Kidney capillary endothelial cell (primary cell): ENCODE measurements at places on chromosomes 16 and 17.

GRCh38 chr17:6642592-6642991 is 1.7 kb downstream of the TXNDC17 start:
- DNase-seq, result no peak

GRCh38 chr17:36590082-36590481 is 1.6 kb upstream of the DHRS11 start:
- DNase-seq, result no peak

DNA sequence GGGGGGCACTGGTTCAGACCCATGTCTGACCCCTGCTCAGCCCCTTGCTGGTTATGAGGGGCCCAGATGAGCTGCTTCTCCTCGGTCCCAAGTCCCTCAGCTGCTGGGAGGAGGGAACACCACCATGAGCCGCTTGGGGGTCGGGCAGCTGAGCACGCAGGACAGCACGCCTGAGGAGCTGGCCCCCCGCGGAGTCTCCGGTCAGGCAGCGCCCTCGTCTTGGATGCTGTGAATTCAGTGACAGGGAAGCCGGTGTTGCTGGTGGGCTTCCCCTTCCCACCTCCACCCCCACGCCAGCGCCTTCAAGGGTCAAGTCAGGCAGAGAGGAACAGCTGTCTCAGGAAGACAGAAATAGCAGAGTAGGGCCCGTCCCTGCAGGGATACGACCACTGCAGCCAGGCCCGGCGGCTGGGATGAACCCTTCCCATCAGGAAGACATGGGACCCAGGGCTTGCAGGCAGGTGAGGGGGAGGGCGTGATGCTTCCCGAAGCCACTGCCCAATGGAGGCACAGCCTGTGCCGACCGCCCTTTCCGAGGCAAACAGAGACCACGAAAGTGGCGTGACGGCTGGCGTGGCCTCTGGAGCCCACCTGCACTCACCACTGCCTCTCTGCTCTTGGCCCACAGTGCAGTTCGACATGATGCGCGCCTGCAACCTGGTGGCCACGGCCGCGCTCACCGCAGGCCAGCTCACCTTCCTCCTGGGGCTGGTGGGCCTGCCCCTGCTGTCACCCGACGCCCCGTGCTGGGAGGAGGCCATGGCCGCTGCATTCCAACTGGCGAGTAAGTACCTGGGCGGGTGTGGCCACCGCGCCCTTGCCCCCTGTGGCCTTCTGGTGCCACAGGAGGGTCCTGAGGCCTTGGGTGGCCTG is 8.1 kb downstream of the TMEM204 start:
- DNase-seq, result no peak

DNA sequence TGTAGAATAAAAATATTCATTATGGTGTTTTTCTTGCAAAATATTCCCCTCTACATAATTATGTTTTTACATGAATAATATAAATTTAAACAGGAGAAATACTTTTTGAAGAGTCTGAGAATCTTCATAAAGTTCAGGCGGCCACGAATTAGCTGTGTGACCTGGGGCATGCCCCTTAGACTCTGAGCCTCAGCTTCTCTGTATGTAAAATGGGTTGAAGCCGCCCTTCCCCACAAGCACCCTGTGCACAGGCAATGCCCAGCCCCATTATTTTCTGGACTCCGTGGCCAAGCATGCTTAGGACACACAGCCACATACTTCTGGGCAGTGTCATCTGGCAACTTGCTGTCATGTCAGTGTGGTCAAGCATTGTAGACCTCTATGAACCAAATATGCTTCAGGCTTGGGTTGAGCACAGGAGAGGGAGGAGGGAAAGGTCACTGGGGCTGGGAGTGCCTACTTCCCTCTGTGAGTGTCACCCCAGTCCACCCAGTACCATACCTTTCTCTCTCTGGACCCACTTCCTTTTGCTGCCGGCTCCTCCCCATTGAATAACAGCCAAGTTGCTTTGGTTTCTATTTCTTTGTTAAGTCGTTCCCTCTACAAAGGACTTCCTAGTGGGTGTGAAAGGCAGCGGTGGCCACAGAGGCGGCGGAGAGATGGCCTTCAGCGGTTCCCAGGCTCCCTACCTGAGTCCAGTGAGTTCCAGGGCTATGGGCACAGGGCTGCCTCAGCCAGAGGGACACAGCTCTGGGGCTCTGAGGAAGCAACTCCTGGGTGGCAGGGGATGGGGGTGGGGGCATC is at the start of gene LGALS9:
Gene LGALS9, plus strand, starts transcription at position 582 of the 804 bp plus-strand sequence. Its CDS starts 78 bp downstream, at position 660.
- no peak for DNase-seq

DNA sequence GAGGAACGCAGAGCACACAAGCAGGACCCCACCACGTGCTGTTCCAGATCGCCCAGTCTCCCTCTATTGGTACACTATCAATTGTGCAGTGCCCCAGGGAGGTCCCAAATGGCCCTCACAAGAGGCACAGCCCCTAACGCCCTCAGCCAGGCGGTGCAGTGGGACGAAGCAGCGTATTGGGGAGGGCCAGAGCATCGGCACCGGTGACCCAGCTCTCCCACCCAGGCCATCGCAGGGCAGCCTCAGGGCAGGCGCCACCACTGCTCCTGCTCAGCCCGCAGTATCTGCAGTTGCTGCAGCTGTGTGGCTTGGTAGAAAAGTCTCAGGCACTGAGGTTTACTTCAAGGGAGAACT is 5.9 kb upstream of the FAAP100 start:
- DNase-seq, result no peak

DNA sequence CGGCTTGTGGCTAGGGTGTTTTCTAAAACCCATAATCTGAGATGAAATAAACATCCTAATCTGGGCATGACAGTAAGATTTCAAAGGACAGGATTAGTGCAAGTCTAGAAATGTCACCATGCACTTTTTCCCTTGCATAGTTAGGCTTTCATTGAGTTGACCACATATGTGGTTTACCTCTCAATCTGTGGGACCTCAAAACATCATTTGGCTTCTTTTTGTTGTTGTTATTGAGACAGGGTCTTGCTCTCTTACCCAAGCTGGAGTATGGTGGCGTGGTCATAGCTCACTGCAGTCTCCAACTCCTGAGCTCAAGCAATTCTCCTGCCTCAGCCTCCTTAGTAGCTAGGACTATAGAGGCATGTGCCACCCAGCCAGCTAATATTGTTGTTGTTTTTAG is 197.8 kb downstream of the CEP112 start:
- DNase-seq, result no peak

GRCh38 chr17:48571024-48571818 is 6.9 kb downstream of the HOXB4 start:
- DNase-seq, result no peak

DNA sequence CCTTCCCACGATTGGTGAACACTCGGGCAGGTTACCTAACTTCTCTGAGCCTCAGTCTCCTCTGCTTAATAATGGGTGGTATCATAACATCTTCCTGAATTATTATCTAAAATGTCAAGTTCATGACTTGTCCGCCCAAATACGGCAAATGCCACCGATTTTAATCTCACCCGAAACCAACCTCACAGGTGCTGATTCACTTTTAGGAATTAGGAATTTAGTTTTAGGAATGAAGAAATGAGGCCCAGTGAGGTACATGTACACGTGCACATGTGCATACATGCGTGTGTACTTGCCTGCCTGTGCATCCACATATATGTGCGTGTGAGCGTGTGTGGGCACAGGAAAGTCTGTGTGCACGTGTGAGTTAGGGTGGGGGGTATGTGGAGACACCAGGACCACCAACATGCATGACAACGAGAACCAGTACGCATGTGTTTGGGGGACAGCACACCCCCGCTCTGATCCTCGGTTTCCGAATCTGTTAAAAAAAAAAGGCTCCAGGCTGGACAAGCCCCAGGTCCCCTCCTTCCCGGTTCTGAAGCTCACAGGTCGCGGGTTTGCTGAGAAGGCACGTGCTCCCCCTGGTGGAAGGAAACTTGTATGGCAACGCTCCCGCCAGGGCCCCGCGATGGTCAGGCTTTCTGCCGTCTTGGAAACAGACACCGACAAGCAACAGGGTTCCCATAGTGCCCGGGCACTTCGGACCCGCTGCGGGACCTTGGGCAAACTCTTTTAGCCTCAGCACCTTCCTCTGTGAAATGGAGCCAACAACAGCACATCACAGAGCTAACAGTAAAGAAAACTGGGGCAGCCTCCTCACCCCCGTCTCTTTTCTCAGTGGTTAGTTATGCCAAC is 219.2 kb downstream of the RBFOX3 start:
- peak; percentile 47 for DNase-seq

- no peak for DNase-seq
These were observed 1.4 kb downstream of the AXIN2 start for GRCh38 chr17:65559804-65560627.

DNA sequence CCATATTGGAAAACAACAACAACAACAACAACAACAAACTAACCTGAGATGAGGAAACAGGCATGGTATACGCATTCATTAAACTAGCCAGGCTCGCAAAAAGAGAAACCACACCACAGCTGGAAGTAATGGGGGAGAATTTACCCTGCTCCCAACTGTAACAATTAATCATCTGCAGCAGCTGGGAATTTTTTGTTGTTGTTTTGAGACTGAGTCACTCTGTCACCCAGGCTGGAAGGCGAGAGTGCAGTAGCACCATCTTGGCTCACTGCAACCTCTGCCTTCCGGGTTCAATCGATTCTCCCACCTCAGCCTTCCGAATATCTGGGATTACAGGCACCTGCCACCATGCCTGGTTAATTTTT is 16.3 kb downstream of the PRPSAP1 start:
- DNase-seq, result no peak

GRCh38 chr16:77874347-77874746 is 86.0 kb downstream of the VAT1L start:
- DNase-seq, result no peak

DNA sequence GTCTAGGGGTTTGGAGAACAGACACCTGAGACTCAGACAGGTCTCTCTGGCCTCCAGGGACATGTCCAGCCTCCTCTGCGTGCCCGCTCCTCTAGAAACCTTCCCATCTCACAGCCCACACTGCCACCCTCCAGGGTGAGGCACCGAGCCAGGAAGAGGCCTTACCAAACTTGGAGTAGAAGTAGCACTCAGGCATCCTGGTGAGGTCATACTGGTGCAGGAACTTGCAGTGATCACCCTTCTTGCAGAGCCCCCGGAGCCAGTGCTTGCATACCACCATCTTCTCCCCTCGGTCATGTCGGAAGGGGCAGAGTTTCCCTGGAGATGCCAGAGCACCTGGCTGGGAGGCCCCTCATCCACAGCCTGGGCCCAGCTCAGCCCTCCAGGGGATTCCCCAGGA is 4.2 kb downstream of the CPSF4L start:
- DNase-seq, result no peak

- no peak for DNase-seq
These were observed 9.7 kb upstream of the CLEC18A start for GRCh38 chr16:69941251-69942098.

GRCh38 chr16:28011971-28012445 is 51.5 kb downstream of the GSG1L start:
- DNase-seq, result no peak

GRCh38 chr17:3593384-3593783 is 15.8 kb downstream of the TRPV1 start:
- no peak for DNase-seq

- DNase-seq, result no peak
These were observed 2.9 kb downstream of the GLP2R start for GRCh38 chr17:9828296-9829295.

GRCh38 chr16:55846598-55847346 is 13.9 kb upstream of the CES1 start:
- DNase-seq, result no peak

GRCh38 chr17:18157354-18157985 is 26.2 kb upstream of the ALKBH5 start:
- no peak for DNase-seq

- DNase-seq, result no peak
These were observed 10.0 kb downstream of the C1QTNF1 start for GRCh38 chr17:79033741-79034501.

DNA sequence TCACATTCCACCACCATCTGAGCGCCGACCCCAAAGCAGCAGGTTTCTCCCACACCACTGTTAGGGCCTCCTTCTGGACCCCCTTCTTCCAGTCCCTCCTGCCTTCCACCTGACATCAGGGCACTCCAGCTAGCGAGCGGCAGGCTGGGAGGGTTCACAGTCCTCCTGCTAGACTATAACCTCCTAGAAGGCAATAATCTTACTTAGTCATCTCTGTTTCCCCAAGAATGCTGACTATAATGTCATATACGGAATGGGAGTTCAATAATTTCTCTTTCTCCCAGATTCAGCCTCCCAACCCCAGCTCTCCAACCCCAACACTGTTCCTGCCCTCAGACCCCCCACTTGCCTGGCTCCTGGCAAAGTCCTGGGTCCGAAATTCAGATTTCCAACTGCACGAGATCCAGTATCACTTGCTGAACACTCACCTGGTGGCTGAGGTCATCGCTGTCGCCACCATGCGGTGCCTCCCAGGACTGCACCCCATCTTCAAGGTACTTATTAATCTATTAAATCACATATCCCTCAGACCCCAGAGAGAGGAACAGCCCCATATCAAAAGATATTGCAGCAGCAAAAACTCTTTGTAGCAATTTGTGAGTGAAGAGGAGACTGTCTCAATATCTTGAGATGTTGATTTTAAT is 5.6 kb downstream of the ALOX12 start:
- peak; percentile 45 for DNase-seq

DNA sequence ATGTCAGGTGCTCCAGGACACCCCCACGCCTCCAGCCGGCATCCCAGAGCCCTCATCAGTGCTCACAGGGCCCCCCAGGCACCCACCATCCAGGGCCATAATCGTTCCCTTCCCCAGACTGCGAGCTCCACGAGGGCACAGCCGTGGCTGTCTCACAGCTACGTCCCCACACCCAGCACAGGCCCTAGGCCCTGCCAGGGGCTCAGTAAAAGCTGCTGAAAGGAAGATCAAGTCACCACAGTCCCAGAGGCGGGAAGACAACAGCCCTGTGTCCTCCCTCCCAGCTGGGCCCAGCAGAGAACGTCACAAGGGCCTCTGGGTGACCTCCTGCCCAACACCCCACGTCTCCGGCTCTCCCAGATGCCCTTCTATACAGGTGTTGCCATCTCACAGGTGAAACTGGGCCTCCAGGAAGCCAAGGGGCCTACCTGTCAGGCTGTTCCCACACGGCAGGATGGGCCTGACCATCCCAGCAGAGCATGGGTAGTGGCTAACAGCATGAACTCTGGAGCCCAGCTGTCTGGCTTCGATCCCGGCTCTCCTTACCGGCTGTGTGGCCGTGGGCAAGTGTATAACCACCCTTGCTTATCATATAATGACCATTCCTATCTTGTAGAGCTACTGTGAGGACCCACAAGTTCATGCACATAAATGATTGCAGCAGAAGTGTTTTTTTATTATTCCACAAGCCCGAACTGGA is 17.9 kb downstream of the ARL2BP start:
- no peak for DNase-seq

DNA sequence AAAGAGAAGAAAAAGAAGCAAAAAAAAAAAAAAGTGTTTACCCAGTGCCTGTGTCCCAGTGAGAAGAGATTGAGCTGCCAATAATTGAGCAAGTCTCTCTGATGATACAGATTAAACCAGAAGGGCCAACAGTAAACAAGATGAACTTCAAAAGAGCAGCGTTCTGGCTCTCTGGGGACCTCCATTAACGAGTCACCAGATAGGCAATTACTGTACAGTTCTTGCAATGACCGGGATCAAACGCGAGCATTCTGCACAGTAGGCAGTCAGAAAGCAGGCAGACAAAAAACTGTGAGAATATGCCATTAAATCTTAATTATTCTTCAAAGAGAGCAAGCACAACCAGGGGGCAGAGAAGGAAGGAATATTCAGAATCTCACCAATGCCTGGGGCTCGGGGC is 626.1 kb downstream of the TMEM114 start:
- no peak for DNase-seq

GRCh38 chr16:57276596-57276995 is 7.9 kb downstream of the PLLP start:
- DNase-seq, result no peak

GRCh38 chr16:4646773-4647643 is 22.4 kb downstream of the MGRN1 start:
- no peak for DNase-seq

GRCh38 chr17:31132977-31133376 is 38.2 kb downstream of the NF1 start:
- DNase-seq, result no peak
